Lung (tissue), 17 donors: ENCODE measurements at places on chromosomes 5 and 9. TPM values are rescaled to one million over a fixed set of nuclear protein-coding genes. Genes with fewer than 3 reads are reported as not detected.

The PALM2AKAP2 gene
- total RNA-seq, result 37.7 TPM

The UBAC1 gene
- 49.5 TPM for total RNA-seq

DNA sequence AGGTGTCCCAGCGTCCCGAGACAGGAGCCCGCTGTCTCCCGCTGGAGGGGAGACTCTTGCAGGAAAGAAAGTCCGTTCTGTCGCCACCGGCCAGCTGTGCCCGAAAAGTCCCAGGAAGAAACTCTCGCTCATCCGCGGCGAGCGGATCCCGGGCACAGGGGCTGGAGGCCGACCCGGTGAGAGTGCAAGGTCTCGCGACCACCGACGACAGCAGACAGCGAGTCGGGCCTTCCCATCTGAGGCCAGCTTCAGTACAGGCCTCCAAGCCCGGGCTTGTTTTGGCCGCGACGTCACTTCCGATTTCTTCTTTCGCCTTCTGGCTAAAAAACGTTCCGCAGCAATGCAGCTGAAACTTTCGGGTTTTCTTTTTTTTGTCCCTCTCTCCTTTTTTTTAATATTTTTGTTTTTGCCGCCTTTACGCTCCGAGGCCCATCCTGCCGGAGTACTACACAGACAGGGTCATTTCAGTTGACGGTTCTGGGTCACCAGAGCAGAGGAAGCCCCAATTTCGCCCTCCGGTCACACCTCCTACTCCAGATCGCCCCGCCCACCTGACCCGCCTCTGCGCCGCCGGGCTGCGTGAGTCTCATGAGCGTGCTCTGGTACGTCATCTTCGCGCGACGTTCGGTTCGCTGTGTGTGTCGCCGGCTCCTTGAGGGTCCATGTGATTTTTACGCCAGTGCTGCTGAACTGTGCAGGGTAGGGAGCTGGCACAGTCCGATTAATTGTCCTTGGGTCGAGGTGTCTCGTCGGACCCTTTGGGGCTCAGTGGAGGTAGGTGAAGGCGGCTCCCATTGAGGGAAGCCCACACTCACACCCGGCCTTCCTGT, at the start of the genes ANKRA2 and UTP15:
ANKRA2 (minus strand) TSS at position 501 of the 830 bp plus-strand sequence. CDS start 2,758 bp downstream, outside the sequence.
UTP15 (plus strand) TSS at position 605 of the 830 bp plus-strand sequence. CDS start 1,602 bp downstream, outside the sequence.
- peak within 1 kb of the TSS; percentile 98 for H3K27ac ChIP-seq
- DNase-seq, result peak; percentile 99
- H3K36me3 ChIP-seq, result peaks cover 12% of the 10 kb centered on the region
- no peaks in the 10 kb centered on the region for H3K4me1 ChIP-seq
- H3K4me3 ChIP-seq, result peak within 1 kb of the TSS; percentile 78

The IL31RA gene
- 0.09 TPM for total RNA-seq

- no peaks in the 10 kb centered on the region for H3K36me3 ChIP-seq
- H3K4me1 ChIP-seq, result peaks cover 13% of the 10 kb centered on the region
- H3K27ac ChIP-seq, result no peak overlapping the region
- no peaks in the 10 kb centered on the region for H3K27me3 ChIP-seq
- no peak overlapping the region for H3K4me3 ChIP-seq
Observed at GRCh38 chr9:16342246-16343020, 528.0 kb downstream of the BNC2 start.

The TLX3 gene
- total RNA-seq, result not detected

- DNase-seq, result no peak
- no peak overlapping the region for H3K4me3 ChIP-seq
- no peaks in the 10 kb centered on the region for H3K27me3 ChIP-seq
- H3K36me3 ChIP-seq, result no peaks in the 10 kb centered on the region
- no peaks in the 10 kb centered on the region for H3K4me1 ChIP-seq
Observed at GRCh38 chr9:76987594-76988200, 31.8 kb upstream of the FOXB2 start.

The PHYHD1 gene
- 66.5 TPM for total RNA-seq

The ZNF354C gene
- 3.9 TPM for total RNA-seq

DNA sequence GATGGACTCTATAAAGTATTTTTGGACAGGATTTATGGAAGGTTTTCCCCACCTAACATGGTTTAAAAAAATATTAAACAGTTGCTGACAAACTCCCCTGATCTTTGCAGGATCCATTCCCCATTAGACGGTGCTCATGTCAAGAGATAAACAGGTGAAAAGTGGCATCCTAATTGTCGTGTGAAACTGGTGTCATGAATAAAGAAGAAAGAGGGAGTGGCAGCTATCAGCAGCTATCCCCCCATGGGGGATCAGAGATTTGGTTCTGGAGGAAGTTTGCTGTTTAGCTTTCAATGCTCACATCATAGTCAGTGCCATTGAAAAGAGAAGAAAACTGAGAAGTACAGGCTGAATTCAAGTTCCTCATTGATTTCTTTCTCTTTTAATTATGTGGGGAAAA, 329.3 kb upstream of the BRINP1 start:
- H3K36me3 ChIP-seq, result no peaks in the 10 kb centered on the region
- H3K4me3 ChIP-seq, result no peak overlapping the region
- no peaks in the 10 kb centered on the region for H3K4me1 ChIP-seq
- H3K27me3 ChIP-seq, result no peaks in the 10 kb centered on the region
- DNase-seq, result no peak
- no peak overlapping the region for H3K27ac ChIP-seq
